Neural progenitor cell (in vitro differentiated cells): ENCODE measurements at places on chromosomes 1 and 21. TPM values are rescaled to one million over a fixed set of nuclear protein-coding genes. Genes with fewer than 3 reads are reported as not detected.

- H3K4me3 ChIP-seq, result no peak overlapping the region
- no peak overlapping the region for H3K27ac ChIP-seq
- peak; percentile 49 for DNase-seq
- H3K27me3 ChIP-seq, result no peaks in the 10 kb centered on the region
Observed at GRCh38 chr1:116489231-116489697, 81.6 kb downstream of the CD58 start.

DNA sequence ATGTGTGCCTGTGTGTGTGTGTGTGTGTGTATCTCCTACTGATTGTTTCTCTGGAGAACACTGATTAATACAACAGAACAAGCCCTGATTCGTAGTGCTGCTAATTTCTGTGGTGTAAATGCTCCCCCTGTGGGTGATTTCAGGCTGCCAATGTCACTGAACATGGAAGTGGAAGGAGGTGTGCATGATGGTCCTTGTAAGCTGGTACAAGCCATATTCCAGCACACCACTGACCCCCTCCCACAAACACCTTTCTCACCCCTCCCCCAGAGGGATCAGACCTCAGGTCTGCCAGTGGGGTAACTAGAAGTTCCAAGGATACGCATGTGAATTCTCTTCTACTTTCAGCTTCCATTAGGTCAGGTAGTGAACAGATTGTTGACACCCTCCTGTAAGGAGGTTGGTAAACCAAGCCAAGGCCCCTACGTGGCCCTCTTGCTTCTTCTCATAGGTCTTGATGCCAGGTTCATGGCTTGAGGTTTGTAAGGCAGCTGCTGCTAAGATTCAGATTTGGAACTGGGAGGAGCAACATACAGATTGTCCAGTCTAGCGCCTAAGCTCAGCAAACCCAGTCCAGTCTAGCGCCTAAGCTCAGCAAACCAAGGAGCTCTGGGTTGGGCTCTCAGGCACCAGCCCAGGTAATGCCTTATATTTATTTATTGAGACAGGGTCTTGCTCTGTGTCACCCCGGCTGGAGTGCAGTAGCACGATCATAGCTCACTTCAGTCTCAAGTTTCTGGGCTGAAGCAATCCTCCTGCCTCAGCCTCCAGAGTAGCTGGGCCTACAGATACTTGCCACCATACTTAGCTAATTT lies 38.7 kb downstream of the DHCR24 start:
- H3K27me3 ChIP-seq, result no peaks in the 10 kb centered on the region
- no peaks in the 10 kb centered on the region for H3K4me1 ChIP-seq
- no peaks in the 10 kb centered on the region for H3K36me3 ChIP-seq
- no peak overlapping the region for H3K4me3 ChIP-seq
- DNase-seq, result no peak
- no peak overlapping the region for H3K27ac ChIP-seq

DNA sequence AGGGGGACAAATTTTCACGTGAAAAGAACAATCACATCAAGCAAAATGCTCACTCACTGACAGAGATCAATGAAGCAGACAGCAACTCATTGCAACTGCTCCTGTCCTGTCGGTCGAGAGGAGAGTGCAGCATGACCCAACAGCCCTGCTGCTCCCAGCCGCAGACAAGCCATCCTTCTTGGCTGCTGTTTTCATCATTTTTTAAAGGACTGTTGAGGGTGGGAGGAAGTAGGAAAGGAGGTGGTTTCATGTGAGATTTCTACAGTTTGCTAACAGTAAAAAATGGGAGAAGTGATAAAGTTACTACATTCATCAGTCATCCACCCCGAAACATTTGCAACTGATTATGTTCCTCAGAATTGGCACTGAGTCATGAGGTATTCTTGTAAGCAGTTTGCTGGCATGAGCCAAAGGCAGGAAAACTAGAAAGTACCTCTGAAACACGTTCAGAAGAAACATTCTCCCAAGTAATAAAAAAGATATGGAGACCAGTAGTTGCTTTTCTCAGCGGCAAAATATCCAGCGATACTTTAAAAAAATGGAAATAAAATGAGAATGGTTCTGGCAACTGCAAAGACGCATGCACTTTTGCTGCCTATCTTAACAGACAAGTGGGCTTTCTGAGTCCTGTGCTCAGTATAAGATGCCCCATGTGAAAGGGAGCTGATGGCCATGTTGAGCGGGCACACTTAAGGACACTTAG lies 72.0 kb upstream of the CLDN14 start:
- H3K4me1 ChIP-seq, result no peaks in the 10 kb centered on the region
- DNase-seq, result no peak
- no peaks in the 10 kb centered on the region for H3K36me3 ChIP-seq
- no peak overlapping the region for H3K4me3 ChIP-seq
- H3K27me3 ChIP-seq, result no peaks in the 10 kb centered on the region

DNA sequence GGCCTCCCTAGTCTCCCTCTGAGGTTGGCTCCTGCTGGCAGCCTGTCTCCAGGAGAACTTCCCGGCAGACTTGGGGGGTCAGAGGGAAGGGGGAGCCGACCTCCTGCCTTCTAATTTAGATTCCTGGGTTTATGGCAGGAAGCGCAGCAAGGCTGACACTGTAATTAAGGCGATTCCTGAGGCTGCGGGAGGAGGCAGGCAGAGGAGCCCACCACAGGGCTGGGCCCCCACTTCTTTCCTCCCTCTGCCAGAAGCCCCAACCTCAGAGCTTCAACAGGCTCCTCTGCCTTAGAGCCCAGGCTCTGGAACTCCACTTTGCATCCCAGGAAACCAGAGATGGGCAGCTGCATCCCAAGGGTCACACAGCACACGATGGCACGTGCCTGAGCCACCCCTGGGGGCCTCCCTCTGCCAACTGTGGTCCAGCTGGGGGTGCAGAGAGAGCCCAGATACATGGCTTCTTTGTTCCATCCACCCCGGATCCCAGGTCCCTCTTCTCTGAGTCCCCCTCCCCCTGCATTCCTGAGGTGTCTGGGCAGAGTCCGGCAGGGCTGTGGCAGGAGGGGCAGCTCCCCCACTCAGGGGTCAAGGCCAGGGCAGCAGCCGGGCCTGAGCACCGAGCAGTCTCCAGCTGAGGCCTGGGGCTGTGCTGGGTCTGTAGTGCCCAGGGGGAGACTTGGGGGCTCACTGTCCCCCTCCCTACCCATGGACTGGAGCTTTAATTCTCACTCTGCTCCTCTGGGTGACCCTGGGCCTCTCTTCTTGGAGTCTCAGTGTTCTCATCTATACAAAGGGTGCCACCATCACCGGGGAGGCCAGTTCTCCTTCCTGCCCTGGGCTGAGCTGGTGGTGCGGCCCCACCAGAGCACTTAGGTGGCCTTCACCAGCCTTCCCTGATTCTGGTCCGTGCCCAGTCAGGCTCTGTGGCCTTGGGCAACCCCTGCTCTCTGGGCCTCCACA lies 39.4 kb upstream of the FAM131C start:
- no peak overlapping the region for H3K4me3 ChIP-seq
- H3K27me3 ChIP-seq, result no peaks in the 10 kb centered on the region
- no peaks in the 10 kb centered on the region for H3K36me3 ChIP-seq
- H3K4me1 ChIP-seq, result peaks cover 48% of the 10 kb centered on the region

DNA sequence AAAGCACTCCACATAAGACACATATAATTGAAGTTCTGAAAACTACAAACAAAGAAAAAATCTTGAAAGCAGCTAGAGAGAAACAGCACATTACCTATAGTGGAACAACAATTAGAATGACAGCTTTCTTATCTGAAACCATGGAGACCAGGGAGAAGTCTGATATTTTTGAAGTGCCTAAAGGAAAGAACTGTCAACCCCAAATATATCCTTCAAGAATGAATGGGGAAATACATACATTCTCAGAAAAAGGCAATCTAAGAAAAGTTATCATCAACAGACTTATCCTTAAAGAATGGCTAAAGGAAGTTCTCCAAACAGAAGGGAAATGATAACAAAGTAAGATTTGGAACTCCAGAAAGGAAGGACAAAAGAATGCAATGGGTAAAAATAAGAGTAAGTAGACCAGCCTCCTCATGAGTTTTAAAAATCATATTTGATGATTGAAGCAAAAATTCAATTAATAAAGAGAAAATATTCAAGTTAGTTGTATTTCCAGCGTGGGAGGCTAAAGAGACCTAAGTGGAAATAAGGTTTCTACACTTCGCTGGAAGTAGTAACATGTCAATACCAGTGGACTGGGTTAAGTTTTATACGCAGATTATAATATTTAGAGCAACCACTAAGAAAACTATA lies 170.8 kb upstream of the SAMSN1 start:
- no peak for DNase-seq
- H3K4me1 ChIP-seq, result no peaks in the 10 kb centered on the region
- no peak overlapping the region for H3K4me3 ChIP-seq
- no peak overlapping the region for H3K27ac ChIP-seq
- H3K36me3 ChIP-seq, result no peaks in the 10 kb centered on the region
- H3K27me3 ChIP-seq, result no peaks in the 10 kb centered on the region

GRCh38 chr1:167135281-167135840 lies 41.5 kb downstream of the STYXL2 start:
- H3K36me3 ChIP-seq, result no peaks in the 10 kb centered on the region
- no peaks in the 10 kb centered on the region for H3K27me3 ChIP-seq
- peak; percentile 35 for DNase-seq
- H3K27ac ChIP-seq, result no peak overlapping the region
- no peak overlapping the region for H3K4me3 ChIP-seq

- no peak for DNase-seq
- no peaks in the 10 kb centered on the region for H3K36me3 ChIP-seq
- H3K27me3 ChIP-seq, result no peaks in the 10 kb centered on the region
- H3K4me1 ChIP-seq, result peaks cover 5% of the 10 kb centered on the region
Observed at GRCh38 chr1:25003457-25004190, 73.5 kb upstream of the RUNX3 start.

DNA sequence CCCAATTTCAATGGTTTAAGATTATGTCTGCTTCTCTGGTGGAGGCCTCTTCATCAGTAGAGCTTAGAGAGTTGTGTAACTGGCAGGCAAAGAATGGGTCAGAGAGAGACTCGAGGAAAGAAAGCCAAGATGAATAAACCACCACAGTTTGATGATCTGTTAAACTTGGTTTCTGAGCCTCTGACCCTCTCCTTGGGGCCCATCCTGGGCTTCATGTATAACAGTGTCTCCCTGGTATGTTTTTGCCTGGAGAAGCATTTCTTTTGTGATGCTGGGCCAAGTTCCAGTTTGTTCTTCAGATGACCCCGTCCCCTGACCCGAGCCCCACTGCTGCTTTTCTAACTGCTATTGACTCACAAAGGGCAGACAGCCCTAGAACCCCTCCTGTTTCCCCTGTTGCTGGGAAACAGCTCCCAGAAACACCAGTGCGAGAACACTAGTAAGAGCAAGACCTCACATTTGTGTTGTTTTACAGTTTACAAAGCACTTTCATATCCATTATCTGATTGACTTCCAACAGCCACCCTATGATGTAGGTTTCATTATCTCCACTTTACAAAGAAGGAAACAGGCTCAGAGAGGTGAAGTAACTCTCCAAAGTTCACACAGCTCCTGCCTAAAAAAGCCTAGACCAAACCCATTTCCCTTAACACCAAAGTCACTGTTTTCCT lies 9.0 kb downstream of the CD2 start:
- no peak for DNase-seq
- no peak overlapping the region for H3K4me3 ChIP-seq
- no peaks in the 10 kb centered on the region for H3K27me3 ChIP-seq
- no peaks in the 10 kb centered on the region for H3K36me3 ChIP-seq
- no peak overlapping the region for H3K27ac ChIP-seq

GRCh38 chr1:45686015-45686287 lies 382 bp downstream of the GPBP1L1 start:
- peak overlapping the region; percentile 96 for H3K4me3 ChIP-seq
- peaks cover 35% of the 10 kb centered on the region for H3K4me1 ChIP-seq
- H3K27ac ChIP-seq, result peak overlapping the region; percentile 91
- peak; percentile 84 for DNase-seq
- no peaks in the 10 kb centered on the region for H3K36me3 ChIP-seq
- H3K27me3 ChIP-seq, result no peaks in the 10 kb centered on the region

RCSD1 gene
- 0.06 TPM in 2 replicates for total RNA-seq

C1orf56 gene
- 2.9 and 5.5 TPM in 2 replicates for total RNA-seq

COL6A2 gene
- 5.2 and 22.8 TPM in 2 replicates for total RNA-seq

BMP8A gene
- 0.12 TPM in 1 of 2 replicates, not detected in the other for total RNA-seq

PLEKHN1 gene
- 0.09 TPM in 1 of 2 replicates, not detected in the other for total RNA-seq

OR6F1 gene
- total RNA-seq, result not detected in 2 replicates

A3GALT2 gene
- total RNA-seq, result not detected in 2 replicates

LRRC8C gene
- 5.3 and 5.5 TPM in 2 replicates for total RNA-seq
